ENCODE measurements at places on chromosomes 12 and 14.
A peak's percentile ranks its signal among the peaks of the same experiment; 100 is the strongest.

- DNase-seq = no peak
These were observed 2.3 kb upstream of the KRT6A start for GRCh38 chr12:52495389-52495788.

DNA sequence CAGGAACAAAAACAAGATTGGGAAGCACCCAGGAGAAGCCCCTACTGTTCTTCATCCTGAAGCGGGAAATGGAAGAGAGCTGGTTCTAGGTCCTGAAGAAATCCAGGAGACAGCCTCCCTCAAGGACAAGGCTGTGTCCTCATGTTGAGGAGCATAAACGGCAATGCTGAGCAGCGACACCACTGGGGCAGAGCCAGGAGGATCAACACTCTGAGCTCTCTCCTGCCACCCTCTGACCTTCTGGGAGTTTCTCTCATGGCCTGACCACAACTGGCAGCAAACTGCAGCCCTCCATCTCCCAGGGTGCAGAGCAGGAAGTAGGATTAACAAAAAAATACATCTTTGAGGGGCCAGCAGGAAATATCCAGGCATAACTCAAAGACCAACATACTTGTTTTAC lies 1292.2 kb upstream of the TMEM132C start:
- DNase-seq = no peak

- DNase-seq = no peak
These were observed 96.0 kb upstream of the PCED1B start for GRCh38 chr12:46983393-46983793.

DNA sequence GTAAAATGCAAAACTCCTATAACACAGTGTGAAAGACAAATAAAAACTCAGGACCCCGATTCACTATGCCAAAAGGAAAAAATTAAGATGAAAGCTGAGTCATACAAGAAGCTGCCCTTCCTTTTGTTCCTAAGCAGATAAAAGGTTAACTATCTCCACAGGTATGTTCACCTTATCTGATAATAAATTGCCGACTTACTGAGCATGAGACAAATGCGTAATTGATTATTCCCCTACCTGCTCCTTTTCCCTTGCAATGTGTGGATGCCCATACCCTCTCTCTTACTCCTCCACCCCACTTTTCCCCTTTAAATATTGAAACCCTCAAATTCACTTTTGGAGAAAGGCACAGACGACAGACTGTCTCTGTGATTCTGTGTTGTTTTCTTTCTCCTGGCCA lies 148.6 kb upstream of the TMEM260 start:
- DNase-seq = no peak

DNA sequence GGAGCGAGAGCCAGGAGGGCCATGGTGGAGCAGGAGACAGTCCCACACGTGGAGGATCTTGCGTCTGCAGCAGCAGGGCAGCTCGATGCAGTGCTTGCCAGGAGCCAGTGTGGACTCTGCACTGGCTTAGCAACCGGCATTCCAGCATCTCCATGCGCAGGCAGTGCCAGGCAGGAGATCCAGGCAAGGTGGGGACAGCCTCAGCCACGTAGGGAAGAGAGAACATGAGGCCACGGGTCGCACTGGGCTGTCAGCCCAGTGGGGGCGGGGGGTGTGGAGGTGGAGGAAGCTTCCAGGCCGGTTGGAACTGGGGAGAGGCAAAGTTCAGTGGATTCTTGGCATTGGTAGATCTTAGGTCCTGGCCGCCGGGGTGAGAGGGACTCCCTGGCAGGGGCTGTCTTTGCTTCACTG lies 121.0 kb upstream of the EVL start:
- no peak for DNase-seq

DNA sequence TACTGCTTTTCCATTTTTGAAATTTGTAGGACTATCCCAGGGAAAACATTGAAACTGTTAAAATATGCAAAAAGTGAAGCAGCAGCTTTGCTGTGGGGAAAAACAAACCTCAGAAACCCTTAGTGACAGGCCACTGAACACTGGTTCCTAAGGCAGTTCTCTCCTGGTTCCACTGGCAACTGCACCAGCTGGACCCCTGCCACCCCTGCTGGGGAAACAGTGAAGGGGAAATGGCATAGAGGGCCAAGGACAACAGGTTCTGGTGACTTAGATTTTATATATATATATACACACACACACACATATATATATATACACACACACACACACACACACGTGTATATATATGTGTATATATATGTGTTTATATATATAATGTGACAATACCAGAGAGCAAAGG lies 16.2 kb upstream of the KRT7 start:
- DNase-seq = no peak

DNA sequence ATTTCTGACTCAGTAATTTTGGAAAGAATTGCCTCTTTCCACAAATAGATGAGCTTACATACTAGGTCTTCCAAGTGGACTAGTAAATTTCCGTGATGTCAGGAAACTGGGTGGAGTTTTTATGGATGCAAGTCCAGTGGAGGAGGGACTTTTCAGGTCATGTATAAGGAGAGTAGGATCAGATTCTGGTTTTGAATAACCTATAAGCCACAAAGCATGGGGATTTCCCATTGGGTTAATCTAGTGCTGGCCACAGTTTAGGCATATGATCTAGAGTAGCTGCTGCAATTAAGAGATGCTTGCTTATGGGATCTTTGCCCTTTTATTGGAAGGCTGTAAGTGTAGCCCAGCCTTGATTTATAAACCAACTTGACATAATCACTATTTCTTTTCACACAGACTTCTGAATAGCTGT lies 33.8 kb downstream of the STK38L start:
- peak; percentile 23 for DNase-seq

- DNase-seq = no peak
These were observed 8.1 kb upstream of the P2RX7 start for GRCh38 chr12:121124402-121125109.

DNA sequence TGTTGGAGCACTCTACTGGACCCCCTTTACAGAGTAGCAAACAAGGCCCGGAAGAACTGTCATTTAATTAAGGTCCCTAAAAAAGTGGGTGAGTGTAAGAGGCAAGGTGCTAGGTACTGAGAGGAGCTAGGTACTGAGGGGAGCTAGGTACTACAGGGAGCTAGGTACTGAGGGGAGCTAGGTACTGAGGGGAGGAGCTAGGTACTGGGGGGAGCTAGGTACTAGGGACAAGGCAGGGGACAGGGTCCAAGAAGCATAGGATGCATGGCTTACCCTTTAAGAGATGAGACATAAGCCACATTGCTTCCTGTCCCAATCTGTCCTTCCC lies 4.9 kb downstream of the KRT5 start:
- DNase-seq = no peak

DNA sequence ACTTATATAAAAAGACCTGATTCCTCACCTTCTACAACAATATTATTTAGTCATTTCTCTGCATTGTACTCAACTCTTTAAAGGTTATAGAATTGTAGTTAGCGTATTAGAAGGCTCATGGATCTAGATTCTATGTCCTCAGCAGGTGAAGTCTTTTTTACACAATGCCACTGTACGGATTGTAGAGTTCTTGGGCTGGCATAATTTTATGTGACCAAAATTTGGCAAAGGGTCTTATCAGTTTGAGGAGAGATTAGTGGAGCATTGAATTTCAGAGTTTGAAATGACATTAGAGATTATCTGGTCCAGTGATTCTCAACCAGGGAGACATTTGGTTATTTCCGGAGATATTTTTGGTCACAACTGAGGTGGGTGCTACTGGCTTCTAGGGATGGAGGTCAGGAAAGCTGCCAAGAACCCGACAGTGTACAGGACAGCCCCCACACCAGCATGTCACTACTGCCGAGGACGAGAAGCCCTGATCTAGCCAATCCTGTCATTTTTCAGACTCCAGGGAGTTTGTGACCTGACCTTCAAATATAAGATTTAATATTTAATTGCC lies 63.9 kb downstream of the BICD1 start:
- DNase-seq = no peak

- DNase-seq = no peak
These were observed 9.9 kb downstream of the FSCB start for GRCh38 chr14:44497148-44497547.

GRCh38 chr14:100900837-100901390 lies 2.6 kb downstream of the RTL1 start:
- no peak for DNase-seq

GRCh38 chr14:23355871-23356435 lies 3.3 kb upstream of the SLC22A17 start:
- no peak for DNase-seq

DNA sequence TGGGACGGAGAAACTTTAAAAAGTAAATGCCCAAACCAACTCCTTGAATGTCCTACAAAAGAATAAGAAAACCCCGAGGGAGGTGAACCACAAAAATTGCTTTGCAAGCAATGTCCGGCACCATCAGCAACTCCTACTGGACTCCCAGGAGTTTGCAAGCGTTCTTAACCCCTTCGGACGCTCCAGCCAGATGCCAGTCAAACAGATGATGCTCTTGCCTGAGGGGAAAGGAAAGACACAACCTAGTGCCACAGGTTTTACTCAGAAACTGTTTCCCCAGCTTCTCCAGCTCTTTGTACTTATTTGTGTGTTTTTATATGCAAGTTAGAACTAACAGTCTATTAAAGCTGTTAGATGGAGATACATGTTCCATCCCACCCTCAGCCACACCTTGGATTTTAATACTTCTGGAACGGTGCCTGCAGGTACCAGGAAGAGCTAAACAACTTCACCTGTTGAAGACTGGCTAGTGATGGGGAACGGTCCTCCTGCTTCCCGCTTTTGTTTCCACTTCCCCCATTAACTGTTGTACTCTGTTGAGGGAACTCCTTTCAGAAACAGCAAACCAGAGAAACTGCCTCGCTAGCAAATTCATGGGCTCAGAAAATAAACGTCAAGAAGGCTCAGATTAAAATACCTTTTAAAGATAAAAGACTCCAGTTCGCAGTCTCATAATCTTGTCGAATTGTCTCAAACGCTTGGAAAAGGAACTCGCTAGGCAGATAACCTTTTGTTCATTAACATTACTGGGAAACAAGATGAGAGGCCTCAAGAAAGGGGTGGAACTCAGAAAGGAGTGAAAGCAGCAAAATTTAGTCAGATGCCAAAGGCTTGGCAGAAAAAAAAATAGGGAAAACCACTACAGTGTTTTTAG lies 1.1 kb upstream of the FERMT2 start:
- DNase-seq = no peak

DNA sequence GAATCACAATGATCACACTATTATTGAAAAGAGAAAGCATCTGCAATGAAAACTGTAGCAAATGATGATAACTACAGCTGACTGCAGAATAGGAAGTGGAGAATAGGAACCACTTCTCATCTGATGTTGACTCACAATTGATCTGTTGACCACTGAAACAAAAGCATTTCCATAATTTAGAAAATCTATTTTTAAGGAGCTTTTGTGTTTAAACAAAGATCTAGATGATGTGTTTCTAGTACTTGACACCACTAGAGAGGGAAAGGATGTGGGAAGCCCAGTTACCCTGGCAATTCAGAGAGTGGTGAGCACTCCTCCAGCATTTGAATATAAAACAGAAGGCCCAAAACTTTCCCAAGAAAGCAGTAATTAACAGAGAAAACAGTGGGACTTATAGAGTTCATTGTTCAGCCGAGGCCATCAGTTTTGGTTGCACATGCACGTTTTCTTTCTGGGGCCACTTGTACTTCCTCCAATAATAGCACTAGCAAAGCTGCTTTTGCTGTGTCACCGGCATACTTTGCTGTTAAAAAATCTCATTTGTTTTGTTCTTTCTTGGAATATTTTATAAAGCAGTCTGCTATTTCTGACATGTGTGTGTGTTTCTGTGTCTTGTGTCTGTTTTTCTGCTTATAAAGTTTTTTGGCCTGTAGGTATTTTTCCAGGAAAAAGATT lies 76.1 kb upstream of the HECTD1 start:
- DNase-seq = no peak

- no peak for DNase-seq
These were observed 98.5 kb upstream of the PLEKHA5 start for GRCh38 chr12:19031032-19031431.

- DNase-seq = no peak
These were observed 218.5 kb downstream of the SLC6A15 start for GRCh38 chr12:84694116-84694515.

DNA sequence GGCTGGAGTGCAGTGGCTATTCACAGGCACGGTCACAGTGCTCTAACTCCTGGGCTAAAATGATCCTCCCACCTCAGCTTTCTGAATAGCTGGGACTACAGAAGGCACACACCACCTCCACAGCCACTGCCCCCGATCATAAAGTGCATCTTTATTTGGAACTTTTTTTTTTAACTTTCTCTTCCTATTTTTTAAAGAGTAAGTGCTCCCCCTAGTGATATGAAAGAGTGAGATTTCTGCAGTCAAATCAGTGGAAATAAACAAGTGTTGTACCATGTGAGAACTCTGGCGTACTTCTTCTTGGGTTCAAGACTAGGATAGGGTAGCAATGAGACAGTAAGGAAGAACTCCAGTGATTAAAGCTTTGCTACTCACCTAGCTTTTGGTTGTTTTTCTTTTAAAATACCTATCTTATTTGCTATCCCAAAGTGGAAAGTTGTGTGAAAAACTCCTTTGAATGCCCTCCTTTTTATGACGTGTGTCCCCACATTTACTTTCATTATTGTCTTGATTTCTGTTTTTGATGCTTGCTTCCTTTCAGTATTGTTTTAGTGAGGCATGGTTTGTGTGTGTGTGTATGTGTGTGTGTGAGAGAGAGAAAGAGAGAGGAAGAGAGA lies 6.6 kb downstream of the PPP4R4 start:
- DNase-seq = no peak

GRCh38 chr14:20343862-20344220 lies 406 bp downstream of the PARP2 start:
- no peak for DNase-seq

GRCh38 chr14:75232597-75232996 lies 46.0 kb upstream of the FOS start:
- peak; percentile 41 for DNase-seq

GRCh38 chr12:105419606-105420005 lies 89.1 kb downstream of the C12orf75 start:
- DNase-seq = no peak

DNA sequence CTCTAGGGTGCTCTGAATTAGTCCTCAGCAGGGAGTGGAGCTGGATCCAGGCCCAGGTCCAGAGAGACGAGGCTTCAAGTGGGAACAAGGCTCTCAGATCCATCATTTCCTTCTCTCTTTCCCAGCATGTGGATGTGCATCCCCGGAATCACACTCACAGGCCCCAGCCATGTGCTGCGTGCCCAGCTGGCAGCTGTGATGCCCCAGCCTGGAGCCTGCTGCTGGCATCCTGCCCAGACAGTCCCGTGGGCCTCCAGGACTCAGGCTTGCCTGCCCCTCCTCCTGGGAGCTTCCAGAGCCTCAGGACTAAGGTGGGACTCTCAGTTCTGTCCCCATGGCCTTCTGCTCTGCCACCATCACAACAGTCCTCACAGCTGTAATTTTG lies 6.2 kb upstream of the KRT84 start:
- DNase-seq = no peak

DNA sequence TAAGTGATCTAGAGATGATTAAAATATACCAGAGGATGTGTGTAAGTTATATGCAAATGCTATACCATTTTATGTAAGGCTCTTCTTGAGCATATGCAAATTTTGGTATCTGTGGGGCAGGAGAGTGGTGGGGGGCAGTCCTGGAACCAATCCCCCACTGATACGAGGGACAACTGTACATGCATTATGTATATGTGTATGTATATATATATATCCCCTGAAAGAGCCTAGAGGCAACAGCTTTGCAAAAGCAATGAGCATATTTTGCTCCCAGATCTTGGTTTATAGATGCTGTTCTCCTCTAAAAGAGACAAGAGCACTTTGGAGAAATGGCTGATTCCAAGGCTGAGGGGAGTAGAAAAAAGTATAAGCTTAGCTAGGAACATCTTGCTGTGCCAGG lies 12.4 kb upstream of the SLC25A3 start:
- DNase-seq = no peak

- no peak for DNase-seq
These were observed 64.3 kb downstream of the SLC16A7 start for GRCh38 chr12:59660148-59660547.
